ENCODE measurements at places on chromosomes 12 and 14.

DNA sequence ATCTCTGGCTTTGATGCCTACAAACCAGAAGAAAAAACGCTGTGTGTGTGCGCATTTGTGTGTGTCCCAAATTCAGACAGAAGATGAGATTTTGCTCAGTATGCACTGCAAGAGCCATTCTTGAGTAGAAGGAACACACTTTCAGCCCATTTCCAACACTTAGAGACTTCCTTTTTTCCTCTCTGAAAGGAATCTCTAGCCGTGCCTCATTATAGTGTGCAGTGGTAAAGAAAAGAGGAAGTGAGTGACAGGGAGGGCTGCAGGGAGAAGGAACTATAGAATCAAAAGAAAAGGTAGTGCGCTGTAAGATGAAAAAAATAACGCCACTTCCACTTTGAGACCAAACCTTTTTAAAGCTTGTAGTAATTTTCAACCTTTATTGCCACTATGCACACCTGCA is 1400.9 kb upstream of the FLRT2 start:
- DNase-seq, result no peak

DNA sequence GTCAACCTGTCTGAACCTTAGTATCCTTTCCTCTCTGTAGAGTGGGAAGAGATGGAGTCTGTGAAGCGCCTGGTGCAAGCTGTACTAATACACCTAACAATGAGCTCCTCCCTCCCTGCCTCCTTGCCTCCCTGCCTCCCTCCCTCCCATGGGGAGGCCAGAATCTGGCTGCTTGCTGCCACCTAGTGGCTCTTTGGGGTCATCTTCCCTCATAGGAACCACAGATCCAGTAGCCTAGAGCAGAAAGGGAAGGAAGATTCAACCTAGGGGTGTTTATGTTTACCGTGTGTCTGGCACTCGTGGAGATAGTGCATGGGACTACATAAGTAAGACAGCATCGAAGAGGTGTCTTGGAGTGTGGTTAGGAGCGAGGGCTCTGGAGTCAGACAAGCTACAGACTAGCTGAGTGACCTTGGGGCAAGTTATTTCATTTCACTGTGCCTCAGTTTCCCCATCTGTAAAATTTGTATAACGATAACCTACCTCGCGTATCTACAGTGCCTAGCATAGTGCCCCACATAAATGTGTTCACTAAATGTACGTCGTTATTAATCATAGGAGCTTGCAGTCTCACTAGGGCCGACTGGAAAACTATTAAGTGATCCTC is 35.5 kb upstream of the TSPAN9 start:
- peak; percentile 77 for DNase-seq

GRCh38 chr12:56315622-56316473 is at the start of gene CNPY2:
Gene CNPY2 (minus strand): TSS chr12:56315988. CDS start chr12:56315217, 771 bp downstream.
- DNase-seq, result peak; percentile 96

DNA sequence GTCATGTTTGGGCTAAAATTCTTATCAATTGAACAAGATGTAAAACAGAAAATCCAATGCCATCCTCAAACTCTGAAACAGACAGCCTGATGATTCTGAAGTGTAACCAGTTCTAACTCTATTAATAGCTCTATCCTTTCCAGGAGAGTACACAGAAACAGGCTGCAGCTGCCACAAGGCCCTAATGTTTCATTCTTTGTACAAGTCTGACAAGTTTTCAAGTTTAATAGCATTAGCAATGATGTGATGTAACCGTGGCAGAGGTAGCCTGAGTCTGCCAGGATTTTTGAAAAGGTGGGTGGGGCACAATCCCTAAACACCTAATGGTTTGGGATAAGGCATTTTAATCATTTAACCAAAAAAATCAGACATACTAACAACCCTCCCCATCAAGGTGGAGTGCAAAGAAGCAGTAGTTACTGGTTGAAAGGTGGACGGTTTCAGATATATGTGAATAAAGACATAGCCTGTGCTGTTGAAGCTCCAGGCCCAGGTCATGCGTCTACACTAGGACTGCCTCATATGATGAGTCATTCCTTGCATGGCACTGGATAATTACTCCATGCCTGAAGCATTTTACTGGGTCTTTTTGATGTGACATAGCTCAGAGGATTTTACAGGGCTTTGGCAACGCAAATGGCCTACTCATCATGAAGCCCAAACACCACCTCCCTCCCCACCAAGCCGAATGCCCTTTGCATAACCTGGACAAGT is 145.1 kb upstream of the GRIP1 start:
- no peak for DNase-seq

- DNase-seq, result peak; percentile 74
Measured at GRCh38 chr12:79547735-79548609, 142.8 kb downstream of the PAWR start.

DNA sequence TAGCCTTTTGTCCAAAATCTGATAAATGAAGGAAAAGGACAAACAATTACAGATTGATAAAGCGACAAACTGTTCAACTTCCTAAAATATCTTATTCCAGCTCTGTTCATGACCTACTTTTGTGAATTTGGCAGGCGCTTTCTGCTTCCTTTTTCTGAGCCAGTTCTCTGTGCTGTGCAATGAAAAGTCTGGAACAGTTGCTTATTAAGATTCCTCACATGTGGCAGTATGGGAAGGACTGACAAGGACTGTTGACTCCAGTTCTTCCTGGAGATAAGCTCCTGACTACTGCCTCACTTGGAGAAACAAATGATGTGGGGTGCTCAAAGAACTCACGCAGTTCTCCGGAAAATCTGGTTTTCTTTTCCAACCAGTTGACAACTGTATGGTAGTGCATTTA is 58.3 kb upstream of the ANP32D start:
- no peak for DNase-seq

GRCh38 chr14:50657753-50658152 is 10.4 kb downstream of the SAV1 start:
- DNase-seq, result no peak

DNA sequence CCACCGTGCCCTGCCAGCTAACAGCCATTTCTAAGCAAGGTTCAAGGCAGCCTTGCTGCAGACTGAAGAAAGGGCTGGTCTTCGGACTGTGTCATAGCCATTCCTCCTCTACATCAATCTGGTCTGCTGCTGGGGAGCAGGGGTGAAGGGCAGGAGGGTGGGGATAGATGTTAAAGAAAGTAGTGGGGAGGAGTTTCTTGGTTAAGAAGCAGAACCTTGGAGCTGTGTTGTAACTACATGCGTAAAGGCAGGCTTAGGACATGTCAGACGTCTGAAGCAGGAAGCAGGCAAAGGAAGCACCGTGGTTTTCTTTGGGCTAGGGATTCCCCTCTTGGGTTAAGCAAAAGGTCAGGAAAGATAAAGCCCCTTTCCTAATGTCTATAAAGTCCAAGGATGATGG is 18.1 kb upstream of the NEK9 start:
- DNase-seq, result no peak

DNA sequence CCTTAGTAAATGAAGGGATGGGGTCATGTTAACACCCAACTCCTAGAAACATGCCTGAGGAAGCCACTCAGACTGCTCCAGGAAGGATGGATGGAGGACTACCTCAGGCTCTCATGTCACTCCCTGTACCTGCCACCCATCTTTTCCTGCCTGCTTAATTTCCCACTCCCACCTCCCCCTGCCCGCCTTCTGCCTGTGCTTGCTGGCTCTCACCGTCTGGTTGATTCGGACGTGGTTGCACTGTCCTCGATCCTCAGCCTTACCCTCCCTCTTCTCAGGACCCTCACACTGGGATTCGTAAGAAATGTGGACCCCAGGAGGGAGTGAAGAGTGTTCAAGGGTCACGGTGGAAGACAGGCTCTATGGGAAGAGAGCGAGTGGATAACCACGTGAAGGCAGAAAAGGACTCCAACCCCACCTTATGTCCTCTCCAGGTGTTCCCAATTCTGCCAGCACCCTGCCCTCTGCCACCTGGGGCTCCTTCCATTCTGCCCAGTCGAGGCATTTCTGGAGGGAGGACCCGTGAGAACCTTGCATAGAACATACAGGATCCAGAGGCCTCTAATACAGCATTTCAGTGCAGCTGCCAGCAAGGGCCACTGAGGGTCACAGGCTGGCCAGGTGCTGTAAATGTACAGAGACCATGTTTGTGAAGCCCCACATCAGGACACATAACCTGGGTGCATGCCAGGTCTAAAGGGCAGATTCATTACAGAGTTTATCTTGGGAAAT is 12.9 kb downstream of the ITGB7 start:
- DNase-seq, result no peak

DNA sequence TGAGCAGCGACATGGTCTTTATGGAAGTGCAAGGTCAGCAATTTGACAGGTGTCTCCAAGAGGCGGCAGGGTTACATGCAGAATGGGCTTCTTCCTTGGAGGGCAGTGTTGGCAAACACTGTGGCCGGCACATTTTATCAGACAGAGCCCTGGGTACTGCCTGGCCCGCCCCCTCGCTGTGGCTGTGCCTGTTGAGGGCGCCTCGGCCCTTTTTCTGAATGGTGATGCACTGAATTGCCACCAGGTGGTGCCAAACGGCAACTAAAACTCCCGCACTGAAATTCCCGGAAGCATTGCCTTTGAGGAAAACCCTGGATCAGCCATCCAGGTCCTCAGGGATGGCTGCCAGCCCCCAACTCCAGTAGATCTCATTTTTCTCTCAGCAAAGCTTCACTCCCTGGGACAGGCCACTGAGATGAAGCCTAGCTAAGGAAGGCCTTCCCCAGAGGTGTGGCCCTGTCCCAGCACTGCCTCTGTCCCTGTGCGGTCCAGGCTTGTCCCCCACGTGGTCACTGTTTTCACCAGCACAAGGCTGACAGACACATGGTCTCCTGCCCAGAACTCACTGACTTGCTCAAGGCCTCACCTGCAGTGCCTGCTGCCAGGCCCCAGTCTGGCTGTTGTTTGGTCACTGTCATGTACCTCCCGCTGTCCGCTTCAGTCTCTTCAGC is 73.6 kb downstream of the TESC start:
- DNase-seq, result peak; percentile 65

GRCh38 chr12:80422550-80422949 is 21.5 kb upstream of the PTPRQ start:
- DNase-seq, result no peak

- DNase-seq, result peak; percentile 91
Measured at GRCh38 chr12:26271889-26272492, 76.6 kb downstream of the SSPN start.

- no peak for DNase-seq
Measured at GRCh38 chr12:1582709-1583050, 11.7 kb downstream of the FBXL14 start.

DNA sequence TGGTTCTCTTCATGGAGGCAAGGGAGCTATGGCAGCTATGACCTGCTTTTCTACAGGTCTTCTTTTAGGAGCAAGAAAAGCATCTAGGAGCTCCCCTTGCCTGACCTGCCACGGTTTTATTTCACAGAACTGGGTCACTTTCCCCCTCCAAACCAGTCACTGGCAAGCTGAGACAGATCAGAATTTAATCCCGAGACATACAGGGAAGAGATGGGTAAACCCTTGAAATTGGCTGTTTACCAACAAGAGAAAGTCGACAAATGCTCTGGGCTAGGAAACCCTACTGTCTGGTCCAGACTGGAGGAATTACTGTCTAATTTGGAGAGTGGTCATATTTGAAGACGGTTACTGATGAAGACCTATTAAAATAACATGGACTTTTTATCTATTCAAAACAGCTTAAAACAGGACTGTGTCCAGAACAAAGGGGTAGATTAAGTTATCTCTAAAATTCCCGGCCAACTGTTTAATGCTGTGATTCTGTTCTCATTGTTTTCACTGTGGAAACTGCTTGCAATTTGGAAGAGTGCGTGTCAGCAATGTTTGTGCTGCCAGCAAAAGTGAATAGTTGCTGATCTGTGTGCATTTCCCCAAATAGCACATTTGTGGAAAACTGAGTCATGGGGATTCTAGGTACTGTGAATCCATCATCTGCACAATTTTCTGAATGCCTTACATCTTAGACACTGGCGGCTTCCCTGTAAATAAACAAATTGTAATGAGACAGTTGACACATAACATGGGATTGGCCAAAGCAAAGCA is 73.4 kb upstream of the EEA1 start:
- DNase-seq, result peak; percentile 88

DNA sequence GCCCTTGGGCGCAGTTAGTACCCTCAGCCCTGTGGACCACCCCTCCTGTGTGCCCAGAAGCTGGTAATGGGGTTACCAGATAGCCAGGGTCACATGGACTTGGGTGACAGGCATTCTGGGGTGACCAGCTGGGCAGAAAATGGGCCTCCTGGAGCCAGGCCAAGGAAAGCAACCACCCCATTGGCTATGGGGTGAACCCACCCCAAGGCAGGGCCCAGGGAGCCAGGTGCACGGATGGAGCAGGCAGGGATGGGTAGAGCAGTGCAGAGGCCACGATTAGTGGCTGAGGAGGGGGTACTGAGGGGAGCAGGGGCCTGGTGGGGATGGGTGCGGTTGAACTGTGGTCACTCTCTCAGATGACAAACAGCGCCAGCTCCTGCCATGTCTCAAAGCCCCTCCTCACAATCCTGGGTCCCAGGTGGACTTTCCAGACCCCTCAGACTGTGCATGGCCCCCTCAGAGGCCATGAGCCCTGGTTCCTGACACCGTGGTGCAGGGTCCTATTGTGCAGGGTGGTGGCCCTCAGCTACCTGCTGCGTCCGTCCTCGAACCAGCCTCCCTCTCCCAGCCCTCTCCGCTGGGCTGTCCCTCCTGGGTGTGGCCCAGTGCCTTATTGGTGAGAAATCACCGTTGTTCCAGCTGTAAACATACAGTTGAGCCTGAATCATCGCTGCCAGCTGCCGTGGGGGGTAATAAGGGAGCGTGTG is 23.4 kb upstream of the BEGAIN start:
- DNase-seq, result peak; percentile 13

- DNase-seq, result no peak
Measured at GRCh38 chr14:101225157-101226152, 321.9 kb upstream of the RTL1 start.

GRCh38 chr12:21221778-21222177 is 90.8 kb downstream of the SLCO1B1 start:
- no peak for DNase-seq

DNA sequence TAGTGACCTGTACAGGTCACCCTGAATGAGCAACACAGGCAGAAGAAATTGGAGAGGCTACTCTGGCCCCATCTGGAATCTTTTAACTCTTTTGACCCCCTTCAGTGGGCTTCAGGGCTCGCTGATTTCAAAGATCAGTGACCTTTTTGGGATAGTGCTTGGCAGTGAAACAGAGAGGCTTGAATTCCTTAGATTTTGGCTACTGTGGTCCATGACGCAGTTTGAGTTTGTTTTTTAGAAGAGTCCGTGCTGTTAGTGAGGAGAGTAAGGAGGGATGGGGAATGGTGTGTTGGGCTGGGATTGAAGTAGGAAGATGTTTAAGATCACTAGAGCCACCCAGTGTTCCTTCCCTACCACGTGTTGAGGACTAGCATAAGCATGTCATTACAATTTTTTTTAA is 16.5 kb downstream of the TMEM30B start:
- DNase-seq, result no peak

DNA sequence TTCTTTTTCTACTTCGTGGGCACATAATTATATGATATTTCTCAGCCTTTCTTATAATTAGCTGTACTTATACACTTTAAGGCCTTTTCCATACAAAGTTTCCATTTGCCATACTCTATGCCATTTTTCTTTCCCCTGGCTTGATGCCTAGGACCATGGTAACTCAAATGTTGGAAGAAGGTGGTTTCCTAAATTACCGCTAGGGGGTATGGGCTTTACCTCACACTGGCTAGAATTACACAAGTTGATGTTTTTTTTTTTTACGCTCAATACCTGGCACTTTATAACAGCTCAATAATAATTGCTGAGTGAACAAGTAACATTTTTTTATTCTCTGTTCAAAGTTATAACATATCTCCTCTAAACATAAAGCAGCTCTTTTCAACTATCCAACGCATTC is 306.8 kb upstream of the LRFN5 start:
- DNase-seq, result no peak

GRCh38 chr12:25056486-25057130 is 107.7 kb upstream of the BCAT1 start:
- DNase-seq, result no peak

All from fibroblast of mammary gland (primary cell).